CD4-positive, alpha-beta T cell treated with Interleukin-1 beta for 1 hour (primary cell): ENCODE measurements at places on chromosomes 3 and 15.

DNA sequence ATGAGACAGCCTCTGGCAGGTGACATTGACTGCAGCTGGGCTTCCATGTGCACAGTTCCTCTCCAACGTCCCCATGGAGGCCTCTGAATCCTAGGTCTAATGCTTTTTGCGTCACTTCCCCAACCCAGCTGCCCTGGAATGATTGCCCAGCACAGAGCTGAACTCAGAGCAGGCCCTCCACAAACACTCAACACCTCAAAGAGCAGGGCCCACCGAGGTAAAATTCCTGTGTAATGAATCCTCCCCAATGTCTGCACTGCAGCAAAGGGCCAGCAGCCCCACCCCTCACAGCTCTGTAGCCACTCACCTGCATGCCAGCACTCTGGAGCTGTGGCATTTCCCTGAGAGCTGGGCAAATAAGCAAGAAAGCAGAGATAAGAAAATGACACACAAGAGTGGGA lies 42.6 kb upstream of the DUSP7 start:
- DNase-seq: no peak

- DNase-seq: peak; percentile 31
Observed at GRCh38 chr3:188974856-188975599, 196.7 kb upstream of the TPRG1 start.

DNA sequence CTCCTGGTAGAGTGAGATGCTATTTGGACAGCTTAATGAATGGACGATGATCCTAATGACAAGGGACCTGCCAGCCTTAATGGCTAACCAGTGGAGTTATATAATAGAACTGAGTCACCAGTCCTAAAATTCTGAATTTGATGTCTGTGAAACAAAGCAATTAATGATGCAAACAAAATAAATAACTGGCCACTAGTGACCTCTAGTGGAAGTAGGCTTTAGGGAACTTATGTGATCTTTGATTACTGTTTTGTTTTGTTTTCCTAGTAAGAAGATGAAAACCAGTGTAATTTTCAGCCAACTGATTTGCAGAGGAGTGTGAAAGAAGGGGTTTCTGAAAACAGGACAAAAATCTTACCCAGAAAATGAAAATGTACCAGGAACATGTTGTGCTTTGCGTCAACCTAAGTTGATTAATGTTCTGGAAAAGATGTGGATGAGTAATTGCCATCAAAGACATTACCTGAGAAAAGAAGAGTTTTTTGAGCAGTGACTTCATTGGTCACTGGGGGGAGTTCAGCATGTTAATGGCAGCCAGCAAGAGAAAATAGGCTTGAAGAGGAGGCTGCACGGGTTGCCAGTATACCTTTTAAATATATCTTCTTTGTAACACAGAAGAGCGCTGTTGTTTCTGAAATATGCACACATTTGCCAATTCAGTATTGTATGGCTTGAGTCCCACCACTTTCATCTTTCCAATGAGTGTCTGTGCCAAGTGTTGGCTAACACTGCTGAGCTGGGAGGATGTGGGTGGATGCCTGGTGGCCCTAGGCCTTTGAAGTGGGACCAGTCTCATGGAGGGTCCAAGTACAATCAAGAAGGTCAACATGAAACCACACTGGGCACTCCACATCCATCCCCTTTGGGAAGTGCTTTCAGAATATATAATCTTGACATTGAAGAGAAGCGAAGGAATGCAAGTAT lies 9.3 kb downstream of the VEPH1 start:
- DNase-seq: peak; percentile 1

GRCh38 chr15:45645026-45645980 lies 10.5 kb downstream of the SQOR start:
- no peak for DNase-seq

GRCh38 chr3:39065197-39065596 lies 13.4 kb downstream of the WDR48 start:
- peak; percentile 42 for DNase-seq

DNA sequence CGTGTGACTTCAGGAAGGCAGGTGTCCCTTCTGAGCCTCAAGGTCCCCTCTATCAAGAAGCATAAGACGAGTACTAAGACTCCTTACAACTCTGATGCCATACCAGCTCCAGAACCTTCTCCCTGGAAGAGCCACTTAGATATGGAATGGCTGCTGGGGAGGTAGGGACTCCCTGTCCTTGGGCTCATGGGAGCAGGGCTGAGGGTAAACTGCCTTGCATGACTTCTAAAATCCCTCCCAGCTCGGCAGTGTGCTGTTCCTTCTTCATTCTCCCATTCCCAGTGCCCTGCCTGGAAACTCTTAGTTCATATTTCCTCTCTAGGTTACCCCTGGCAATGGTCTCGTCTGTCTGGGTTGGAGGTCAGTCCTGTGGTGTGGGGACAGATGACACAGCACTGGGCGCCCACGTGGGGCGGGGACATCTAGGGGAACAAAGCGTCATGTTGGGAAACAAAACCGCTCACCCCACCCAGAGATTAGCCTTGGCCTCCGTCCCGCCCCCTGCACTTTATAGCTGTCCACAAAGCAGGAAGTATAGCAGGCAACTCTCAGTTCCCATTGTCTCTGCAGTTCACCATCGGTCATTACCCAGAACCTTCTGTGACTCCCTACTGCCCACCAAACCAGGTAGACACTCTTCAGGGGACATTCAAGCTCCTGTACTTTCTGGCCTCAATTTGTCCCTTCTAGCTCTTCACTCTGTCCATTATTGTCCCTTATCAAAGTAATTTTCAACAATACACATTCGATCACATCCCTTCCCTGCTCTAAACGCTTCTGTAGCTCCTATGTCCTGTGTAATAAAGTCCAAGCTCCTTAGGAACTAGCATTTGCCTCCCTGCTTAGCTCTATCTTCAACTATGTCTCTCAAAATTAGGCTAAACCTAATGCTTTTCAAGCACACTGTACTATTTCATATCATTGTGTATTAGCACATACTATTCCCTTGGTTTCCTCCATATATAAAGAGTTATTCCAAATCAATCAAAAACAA lies 73.8 kb downstream of the IQSEC1 start:
- no peak for DNase-seq

- no peak for DNase-seq
Observed at GRCh38 chr3:191345334-191345733, 15.0 kb upstream of the UTS2B start.

DNA sequence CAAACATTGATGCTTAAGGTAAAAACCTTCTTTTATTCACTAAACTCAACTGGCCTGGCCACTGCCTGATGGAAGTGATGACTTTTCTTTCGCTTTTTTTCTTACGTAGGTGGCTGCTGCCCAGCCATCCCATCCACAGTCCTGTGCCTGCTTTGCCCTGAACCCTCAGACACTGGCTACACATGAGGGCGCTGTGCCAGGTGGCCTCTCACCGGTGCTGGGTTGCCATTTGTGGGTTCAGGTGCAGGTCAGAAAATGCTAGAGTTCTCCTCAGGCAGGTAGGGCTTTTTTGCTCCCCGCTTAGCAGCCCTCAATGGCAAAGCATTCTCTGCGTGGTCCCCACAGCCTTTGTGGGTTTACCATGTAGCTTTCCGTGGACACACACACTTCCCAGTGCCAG lies 88.3 kb upstream of the PRR23E start:
- no peak for DNase-seq

DNA sequence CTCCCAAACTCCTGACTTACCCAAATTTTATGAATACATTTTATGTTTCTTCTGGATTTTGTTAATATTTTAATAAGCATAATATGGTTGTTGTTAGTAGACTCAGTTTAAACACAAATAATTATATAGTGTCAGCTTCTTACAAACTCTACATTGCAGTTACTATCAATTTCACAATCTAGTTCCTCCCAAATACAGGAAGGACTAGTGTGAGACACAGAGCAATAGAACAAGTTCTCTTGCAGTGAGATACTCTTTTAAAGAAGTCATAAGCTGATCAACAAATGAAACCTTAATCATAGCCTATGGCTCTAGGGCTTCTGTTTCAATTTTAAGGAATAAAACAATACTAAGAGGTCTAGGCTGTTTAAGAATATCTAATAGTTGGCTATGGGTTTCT lies 86.1 kb downstream of the SAMMSON start:
- DNase-seq: no peak

- no peak for DNase-seq
Observed at GRCh38 chr3:90032980-90033641, 925.7 kb downstream of the EPHA3 start.

DNA sequence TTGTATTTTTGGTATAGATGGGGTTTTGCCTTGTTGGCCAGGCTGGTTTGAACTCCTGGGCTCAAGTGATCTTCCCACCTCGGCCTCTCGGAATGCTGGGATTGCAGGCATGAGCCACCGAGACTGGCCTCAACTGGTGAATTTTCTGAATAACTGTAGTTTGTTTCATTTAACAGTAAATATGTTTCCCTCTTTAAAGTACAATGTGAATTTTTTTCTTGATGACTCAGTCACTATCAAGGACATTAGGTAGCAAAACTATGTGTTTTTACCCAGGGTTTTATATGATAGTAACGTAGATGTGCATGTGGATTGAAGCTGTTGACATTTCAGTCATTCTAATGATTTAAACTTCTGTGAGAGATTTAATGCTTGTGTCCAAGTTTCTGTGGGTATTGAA lies 40.2 kb upstream of the MAPKBP1 start:
- DNase-seq: no peak
